ENCODE measurements at places on chromosomes 5 and 9.

- DNase-seq: no peak
These were observed 4.4 kb downstream of the CRB2 start for GRCh38 chr9:123360161-123361085.

GRCh38 chr5:171428809-171429542 is 9.5 kb downstream of the FGF18 start:
- DNase-seq: no peak

- DNase-seq: no peak
These were observed 57.1 kb downstream of the RETREG1 start for GRCh38 chr5:16559702-16560101.

DNA sequence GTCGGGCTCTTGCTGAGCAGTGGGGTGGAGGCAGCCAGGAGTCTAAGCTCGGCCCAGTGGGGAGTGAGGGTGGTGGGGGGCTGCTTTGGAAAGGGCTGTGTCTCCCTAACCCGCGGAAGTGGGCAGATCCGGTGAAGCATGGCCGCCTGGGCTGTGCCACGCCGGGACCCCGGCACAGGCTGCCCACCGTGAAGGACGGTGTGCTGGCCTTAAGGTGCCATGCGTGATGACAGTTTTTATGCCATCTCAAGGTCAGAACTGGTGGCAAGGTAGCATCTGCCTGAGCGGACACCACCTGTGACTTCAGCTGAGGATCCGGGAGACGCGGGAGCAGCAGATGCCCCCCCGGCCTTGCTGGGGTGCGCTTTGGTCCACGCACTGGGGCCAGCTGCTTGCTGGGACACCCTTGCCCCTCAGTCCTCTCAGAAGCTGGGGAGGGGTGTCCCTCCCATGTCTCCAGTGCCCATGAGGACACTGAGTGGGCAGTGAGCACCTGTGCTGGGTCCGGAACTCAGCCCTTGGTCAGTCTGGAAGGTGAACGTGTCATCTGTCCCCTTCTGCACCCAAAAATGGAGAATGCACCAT is 53.9 kb downstream of the AHRR start:
- DNase-seq: no peak
